Cortex of kidney (tissue), 1 donor: ENCODE measurements at places on chromosomes 7 and 10.

GRCh38 chr7:105602325-105603305, 21.3 kb upstream of the EFCAB10 start:
- DNase-seq, result no peak

- no peak for DNase-seq
Measured at GRCh38 chr10:59595593-59595992, 114.1 kb downstream of the SLC16A9 start.

DNA sequence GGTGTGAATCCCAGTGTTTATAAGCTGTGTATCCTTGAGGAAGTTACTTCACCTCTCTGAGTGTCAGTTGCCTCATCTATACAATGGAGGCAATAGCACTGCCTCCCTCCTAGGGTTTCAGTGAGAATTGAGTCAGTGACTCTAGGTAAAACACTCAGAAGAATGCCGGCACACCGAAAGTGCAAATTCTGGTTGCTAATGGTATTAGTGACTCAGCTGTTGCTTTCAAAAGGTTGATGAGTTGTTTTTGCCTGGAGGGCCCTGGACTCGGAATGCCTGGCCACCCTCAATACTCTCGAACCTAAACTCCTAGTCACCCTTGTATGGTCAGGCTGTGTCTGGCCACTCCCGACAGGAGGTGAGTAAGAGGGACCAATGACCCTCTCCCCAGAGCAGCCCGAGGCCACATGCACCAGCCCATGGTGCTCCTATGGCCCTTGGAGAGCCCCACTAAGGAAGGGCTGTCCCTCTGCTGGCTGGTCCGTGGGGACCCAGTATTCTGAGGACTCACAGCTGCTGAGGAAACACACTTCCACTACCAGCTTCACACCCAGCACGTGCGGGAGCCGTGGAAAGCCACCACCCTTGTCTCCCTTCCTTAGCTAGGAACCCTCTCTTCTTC, 60.2 kb downstream of the CALML3 start:
- no peak for DNase-seq

GRCh38 chr10:100346765-100347567, at the start of gene SCD:
Gene SCD, plus strand, starts transcription at chr10:100347233. Its CDS starts 272 bp downstream, at chr10:100347505.
- no peak for DNase-seq

DNA sequence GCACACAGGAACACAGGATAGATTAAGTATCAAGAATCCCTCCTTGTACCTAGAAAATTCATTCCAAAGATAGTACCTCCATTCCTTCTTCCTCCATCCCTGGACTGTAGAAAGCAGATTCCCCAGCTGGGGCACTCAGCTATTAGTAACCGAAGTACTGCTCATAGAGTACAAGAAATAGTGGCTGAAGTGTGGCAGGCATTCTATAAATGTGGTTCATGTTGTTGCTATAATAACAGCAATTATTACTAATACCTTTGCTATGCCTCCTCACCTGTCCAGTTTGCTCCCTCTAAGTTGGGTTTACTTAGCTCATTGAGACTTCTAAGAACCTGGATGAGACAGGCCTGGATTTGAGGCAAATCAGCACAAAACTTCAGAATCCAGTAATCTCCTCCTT, 453.2 kb downstream of the GRM8 start:
- no peak for DNase-seq

DNA sequence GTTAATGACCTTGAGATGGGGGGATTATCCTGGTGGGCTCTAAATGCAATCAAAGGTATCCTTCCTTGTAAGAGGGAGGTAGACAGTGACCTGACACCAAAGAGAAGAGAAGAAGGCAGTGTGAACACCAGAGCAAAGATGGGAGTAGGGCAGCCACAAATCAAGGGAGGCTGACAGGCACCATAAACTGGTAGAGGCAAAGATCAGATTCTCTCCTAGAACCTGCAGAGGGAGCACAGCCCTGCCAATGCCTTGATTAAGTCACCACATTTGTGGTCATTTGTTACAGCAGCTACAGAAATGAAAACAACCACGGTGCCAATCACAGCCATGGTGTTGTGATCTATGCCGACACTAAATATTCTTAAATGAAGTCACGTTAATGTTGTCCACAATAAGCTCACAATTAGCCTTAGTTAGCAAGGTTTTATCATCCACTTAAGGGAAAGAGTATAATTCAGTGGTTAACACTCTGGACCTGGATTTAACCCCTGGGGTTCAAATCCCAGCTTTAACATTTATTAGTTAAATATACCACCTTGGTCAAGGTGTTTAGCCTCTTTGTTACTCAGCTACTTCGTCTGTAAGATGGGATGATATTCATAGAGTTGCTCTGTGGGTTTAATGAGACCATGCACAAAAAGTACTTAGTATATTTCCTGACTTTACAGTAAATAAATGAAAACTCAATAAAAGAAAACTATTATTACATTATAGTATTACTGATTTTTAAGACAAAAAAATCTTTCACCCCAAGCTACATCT, 70.8 kb downstream of the SGMS1 start:
- DNase-seq, result no peak

DNA sequence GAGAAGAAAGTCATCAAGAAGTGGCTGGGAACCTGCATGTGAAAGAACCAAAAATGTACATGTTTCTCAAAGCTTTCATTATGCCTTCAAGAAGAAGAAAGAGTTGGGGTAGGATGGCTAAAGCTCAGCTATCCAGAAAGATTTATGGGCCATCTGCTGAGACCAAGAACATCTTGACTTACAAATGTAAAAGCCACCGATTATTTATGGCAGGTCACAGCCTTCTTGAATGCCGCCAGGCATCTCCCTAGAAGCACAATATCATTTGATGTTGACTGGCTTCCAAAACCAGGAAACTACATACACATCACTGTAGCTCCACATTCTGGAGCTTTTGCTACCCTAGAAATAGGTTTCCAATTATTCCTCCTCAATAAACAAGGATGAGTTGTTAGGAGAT, 254.2 kb upstream of the AOAH start:
- no peak for DNase-seq

DNA sequence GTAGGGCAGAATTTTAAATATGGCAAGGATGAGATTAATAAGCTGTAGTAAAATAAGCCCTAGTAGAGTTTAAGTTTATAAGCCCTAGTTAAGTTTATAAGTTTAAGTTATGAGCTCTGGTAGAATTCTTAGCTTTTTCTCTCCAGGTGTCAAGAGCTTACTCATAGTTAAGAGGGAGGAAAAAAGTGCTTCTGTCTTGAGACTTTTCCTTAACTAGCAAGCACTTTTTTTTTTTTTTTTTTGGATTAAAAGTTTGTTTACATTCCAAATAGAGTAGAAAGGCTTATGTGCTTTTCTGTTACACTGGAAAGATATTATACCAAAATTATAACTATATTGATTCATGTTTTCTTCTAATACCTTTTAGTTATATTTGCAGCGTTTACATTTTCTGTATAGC, 25.5 kb upstream of the MPP7 start:
- no peak for DNase-seq

DNA sequence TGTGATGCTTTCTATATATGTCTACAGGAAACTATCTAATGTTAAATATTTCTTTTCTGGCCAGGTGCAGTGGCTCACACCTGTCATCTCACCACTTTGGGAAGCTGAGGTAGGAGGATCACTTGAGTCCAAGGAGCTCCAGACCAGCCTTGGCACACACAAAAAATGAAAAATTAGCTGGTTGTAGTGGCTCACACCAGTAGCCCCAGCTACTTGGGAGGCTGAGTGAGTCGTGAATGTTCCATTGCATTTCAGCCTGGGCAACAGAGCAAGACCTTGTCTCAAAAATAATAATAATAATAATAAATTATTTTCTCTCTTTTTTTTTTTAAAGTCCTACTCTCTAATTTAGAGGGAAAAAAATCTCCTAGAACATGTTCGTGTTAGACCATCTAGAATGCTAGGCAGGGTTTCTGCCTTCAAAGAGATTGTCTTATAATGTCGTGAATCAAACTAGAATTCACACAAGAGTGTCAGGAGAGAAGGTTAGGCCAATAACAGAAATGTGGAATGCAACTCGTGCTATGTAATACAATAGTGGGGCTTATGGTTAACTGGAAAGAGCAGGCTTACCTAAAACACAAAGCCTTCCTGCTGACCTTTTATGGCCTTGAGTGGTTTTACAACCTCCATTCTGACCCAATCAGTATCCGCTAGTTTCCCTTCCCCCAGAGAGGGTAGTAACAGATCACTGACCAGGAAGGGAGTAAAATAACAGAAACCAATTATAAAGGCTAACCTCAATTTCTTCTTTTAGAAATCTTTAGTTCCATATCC, 46.3 kb downstream of the MYOF start:
- DNase-seq, result no peak

DNA sequence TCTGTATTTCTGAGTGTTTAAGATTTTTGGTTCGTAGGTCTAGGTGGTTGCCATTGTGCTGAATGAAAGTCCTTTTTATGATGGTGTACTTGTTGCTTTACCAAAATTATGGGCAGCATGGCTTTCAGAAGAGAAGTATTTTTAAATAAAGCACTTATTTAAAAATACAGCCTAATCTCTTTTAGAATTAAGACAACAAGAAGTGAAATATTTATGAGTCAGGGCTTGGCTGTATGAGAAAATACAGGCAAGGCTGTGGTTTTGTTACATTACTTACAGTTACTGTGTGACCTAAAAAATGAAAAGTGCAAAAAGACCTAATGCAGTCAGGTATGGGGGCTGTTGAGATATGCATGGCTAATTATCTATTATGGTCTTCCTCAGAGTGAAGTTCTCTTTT, 185.2 kb upstream of the PPP1R3A start:
- DNase-seq, result no peak

DNA sequence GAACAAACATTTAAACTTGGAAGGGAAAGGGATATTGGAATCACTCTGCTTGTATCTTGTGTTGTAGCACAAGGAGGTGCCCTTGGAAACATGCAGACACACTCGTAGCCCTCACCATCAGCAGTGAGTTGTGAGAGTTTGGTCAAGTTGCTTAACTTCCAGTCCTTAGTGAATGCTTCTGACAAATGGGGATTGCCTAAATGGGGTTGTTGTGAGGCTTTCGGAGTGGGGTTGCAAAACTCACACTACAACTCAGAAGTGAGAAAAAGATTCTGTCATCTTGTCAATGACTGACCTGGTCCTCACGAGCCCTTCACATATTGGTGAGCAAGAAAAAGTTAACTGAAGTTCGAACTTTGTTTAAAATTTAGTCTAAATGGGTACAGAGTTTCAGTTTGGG, 29.0 kb upstream of the GSDME start:
- no peak for DNase-seq

DNA sequence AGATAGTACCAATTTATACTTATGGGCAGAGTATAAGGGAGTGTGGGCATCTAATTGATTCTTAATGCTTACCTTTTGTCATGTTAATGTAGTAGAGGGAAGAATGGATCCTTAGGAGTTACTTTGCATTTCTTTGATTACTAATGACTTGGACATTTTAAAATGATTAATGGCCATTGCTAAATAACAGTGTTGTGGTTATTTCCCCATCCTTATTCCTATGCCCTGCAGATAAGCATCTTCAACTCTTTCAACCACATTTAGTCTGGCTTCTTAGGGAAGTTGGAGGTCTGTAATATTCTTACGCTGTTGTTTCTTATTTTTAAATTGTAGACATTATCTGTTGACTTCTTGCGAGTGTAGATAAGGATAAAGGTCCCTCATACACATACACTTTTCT, 37.2 kb downstream of the KAT6B start:
- DNase-seq, result no peak

DNA sequence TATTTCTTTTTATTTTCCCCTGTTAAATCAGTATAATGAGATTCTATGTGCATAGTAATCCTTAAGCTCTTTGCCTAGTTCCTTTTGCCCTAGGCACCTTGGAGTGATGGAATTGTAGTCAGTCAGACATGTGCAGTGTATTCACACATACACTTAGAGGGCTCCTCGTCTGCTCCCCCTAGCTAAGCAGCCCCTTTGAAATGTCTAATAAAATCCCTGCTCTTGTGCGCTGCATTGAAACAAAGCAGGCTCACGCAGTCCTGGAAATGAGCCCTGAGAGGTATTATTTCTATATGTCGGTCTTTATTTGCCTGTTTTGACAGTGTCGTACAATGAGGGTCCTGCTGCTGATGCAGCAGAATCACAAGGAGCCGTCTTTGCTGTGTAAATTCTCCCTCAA, 258.7 kb downstream of the AUTS2 start:
- no peak for DNase-seq

DNA sequence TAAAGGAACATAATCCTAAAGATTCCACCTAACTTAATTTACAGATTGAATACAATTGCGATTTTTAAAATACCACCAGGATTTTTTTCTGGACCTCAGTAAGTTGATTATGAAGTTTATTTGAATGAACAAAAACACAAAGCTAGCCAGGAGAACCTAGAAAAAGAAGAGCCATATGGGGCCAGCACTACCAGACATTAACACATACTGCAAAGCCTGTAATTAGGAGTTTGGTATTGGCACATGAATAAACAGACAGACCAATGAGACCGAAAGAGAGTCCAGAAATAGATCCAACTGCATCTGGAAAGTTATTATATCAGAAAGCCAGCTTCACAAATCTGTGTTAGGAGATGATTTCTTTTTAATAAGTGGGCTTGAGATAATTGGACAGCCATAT, 105.5 kb upstream of the CHST15 start:
- no peak for DNase-seq

DNA sequence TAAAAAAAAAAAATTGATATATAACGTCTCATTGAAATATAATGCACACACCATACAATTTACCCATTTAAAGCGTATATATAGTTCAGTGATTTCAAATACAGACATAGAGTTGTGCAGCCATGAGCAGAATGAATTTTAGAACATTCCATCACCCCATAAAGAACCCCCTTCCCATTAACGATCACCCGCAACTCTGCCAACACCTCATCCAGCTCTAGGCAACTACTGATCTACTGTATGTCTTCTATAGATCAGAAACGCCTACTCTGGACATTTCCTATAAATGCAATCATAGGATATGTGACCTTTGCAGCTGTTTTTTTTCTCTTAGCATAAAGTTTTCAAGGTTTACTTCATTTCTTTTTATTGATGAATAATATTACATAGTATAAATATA, 33.4 kb upstream of the GPAM start:
- no peak for DNase-seq

DNA sequence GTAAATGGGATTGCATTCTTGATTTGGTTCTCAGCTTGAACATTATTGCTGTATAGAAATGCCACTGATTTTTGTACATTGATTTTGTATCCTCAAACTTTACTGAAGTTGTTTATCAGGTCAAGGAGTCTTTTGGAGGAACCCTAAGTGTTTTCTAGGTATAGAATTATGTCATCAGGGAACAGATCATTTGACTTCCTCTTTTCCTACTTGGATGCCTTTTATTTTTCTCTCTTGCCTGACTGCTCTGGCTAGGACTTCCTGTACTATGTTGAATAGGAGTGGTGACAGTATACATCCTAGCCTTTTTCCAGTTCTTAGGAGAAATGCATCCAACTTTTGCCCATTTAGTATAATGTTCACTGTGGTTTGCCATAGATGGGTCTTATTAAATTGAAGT, 48.8 kb downstream of the ANXA8 start:
- no peak for DNase-seq

DNA sequence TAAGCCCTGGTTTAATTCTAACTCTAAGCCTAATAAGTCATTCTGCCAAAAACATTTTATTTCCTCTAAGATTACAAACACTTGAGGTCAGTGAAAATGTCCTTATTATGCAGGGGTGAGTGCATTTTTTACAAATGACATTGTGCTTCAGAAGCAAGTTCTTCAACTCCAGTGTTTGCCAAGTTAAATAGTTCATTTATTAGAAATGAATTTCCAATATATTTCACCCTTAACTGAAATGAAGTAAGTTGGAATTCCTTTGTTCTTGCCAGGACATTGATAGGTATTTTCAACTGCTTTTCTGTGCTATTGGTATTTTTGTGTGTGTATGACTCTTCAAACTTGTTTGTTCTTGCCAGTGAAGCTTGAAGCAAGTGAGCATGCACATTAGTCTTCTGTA, 89.5 kb upstream of the CCDC6 start:
- DNase-seq, result no peak

GRCh38 chr10:104694074-104694473, 53.0 kb downstream of the SORCS3 start:
- DNase-seq, result no peak
